ENCODE measurements at places on chromosomes 7 and 10.

DNA sequence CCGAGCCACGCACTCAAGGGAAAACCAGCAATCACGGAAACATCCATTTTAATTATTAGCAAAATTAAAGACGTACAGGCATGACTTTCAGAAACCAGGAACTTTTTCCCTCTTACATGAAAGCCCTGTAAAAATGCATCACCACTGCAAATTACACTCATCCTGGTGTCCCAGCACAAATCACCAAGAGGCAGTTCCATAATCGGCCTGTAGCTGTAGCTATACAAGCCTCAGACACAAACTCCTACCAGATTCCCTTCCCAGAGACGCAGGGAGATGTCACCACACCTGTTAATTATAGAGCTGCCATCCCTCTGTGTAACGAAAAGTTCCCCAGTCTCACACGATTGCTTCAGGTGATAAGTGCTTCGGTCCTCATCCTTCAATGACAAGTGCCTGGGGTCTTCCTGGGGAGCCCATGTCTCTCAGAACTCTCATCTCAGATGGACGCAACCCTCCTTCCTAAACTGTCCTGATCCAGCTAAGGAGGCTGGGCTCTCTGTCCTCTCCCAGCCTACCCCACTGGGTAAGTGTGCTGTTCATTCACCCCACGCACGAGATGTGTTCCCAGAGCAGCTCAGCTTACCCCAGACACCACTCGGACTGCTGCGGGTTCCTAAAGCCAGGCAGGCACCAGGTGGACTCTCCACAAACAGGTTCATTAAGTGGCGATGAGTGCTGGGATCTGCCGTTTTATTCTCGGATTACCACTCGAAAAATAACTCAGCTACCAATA lies 5.9 kb downstream of the FGFR2 start:
- no peak for DNase-seq

DNA sequence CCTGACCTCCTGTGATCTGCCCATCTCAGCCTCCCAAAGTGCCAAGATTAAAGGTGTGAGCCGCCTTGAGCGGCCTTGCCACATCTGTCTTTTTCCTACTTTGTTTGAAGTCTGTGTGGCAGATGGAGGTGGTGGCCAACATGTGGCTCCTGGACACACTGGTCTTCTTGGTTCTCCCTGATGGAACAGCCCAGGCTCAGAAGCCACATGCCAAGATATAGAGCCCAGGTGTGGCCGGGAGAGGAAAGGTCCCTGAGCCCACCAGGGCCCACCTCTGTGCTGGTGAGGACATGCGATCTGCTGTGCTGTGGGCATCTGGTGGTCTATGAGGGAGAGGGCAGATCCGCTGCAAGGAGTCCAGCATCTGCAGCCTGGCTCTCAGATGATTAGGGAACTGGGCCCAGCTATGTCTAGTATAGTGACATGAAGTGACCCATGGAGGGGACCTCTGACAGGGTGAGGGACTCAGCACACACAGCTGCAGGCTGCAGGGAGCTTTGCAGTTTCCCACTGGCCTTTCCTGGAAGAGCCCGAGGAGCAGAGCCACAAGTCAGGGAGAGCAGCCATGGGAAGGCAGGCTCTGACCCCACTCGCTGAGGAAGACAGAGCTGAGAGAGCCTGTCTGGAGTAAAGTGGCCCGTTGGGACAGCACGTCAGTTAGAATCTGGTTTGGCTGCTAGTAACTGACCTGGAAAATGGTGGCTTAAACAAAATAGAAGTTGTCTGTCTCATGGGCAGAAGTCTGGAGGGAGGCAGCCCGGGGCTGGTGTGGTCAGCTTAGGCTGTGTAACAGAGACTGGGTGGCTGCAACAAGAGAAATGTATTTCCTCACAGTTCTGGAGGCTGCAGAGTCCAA lies 25.9 kb downstream of the ADCY1 start:
- DNase-seq = no peak

- DNase-seq = no peak
Observed at GRCh38 chr10:125002423-125003145, 60.7 kb downstream of the ZRANB1 start.

DNA sequence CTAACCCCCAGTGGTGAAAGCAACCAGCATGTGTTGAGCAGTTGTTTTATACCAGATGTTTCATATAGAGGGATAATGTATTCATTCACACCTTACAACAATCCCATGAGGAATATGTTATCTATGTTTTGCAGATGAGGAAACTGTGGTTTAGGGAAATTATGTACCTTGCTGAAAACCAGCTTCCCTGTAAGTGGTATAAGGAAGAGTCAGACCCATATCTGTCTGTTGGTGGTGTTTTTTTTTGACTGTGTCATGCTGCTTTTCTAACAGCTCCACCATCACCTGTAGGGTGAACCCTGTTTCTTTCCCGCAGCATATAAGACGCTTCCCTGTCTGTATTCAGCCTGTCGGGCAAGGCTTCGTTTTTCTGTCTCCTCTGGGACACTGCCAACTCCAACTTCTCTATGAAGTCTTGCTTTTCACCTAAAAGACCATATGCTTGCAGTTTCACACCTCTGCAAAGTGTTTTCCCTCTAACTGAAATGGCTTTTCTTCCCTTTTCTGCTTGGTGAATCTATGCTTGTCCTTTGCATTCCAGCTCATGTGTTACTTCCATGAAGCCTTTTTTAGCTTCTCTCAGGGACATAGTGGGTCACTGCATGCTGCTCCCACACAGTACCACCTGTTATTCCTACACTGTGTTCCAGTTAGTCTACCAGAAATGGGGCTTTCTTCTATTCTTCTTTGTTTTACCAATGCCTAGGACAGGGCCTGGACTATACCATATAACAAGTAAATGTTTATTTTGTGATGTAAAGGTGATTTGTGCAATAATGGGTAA lies 92.8 kb downstream of the ST7 start:
- DNase-seq = no peak

GRCh38 chr7:75575488-75576121 lies 83.5 kb downstream of the SPDYE5 start:
- DNase-seq = no peak

GRCh38 chr10:127092916-127093315 lies 103.5 kb downstream of the INSYN2A start:
- no peak for DNase-seq

GRCh38 chr10:80356563-80356988 lies at the start of the genes DYDC1 and DYDC2:
TSS of gene DYDC1 (minus strand) at chr10:80356755. CDS start at chr10:80352601, 4,154 bp downstream.
TSS of gene DYDC2 (plus strand) at chr10:80356781. CDS start at chr10:80362444, 5,663 bp downstream.
- no peak for DNase-seq

DNA sequence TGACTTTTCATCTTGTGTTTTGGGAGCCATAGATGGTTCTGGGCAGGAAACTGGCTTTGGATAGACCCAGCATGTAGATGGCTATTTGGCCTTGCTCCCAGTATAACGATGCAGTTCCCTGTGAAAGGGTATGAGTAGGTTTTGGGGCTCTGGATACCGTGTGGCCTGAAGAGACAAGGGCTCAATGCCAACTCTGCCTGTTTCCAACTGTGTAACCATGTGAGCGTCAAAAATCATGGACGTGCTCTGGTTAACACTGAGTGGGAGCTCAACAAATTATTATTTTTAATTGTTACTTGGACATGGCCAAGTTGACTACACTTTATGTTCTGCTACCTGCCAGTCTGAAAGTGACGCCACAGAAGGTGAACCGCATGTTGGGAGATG lies 41.8 kb downstream of the EGFR start:
- DNase-seq = no peak

GRCh38 chr10:93715345-93715744 lies 13.0 kb upstream of the FRA10AC1 start:
- DNase-seq = no peak

- no peak for DNase-seq
Observed at GRCh38 chr7:50504646-50505546, 54.7 kb upstream of the FIGNL1 start.

DNA sequence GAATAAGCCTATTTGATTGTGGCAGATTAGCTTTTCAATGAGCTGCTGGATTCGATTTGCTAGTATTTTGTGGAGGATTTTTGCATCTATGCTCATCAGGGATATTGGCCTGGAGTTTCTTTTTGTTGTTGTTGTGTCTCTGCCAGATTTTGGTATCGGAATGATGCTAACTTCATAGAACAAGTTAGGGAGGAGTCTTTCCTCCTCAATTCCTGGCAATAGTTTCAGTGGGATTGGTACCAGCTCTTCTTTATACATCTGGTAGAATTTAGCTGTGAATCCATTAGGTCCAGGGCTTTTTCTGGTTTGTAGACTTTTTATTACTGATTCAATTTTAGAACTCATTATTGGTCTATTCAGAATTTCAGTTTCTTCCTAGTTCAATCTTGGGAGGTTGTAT lies 43.4 kb upstream of the KLF14 start:
- DNase-seq = no peak

DNA sequence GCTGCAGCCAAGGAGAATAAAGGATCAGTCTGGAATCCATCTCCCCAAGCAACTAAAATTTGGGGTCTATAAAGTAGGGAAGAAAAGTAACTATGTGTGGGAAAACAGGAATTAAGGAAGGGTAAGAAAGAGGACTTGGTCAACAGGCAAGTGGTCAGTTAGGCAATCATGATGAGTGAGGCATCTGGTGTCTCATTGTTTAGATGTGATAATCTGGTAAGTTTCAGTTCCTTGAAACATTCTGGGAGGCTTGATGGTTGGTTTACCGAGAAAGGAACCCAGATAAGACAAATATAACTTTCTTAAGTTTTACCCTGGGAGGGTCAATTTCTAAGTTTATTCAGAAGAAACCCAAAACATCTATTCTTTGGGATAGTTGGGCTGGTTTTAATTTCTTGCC lies 22.3 kb downstream of the HYAL4 start:
- no peak for DNase-seq

- DNase-seq = no peak
Observed at GRCh38 chr10:310371-310770, 175.1 kb downstream of the ZMYND11 start.

DNA sequence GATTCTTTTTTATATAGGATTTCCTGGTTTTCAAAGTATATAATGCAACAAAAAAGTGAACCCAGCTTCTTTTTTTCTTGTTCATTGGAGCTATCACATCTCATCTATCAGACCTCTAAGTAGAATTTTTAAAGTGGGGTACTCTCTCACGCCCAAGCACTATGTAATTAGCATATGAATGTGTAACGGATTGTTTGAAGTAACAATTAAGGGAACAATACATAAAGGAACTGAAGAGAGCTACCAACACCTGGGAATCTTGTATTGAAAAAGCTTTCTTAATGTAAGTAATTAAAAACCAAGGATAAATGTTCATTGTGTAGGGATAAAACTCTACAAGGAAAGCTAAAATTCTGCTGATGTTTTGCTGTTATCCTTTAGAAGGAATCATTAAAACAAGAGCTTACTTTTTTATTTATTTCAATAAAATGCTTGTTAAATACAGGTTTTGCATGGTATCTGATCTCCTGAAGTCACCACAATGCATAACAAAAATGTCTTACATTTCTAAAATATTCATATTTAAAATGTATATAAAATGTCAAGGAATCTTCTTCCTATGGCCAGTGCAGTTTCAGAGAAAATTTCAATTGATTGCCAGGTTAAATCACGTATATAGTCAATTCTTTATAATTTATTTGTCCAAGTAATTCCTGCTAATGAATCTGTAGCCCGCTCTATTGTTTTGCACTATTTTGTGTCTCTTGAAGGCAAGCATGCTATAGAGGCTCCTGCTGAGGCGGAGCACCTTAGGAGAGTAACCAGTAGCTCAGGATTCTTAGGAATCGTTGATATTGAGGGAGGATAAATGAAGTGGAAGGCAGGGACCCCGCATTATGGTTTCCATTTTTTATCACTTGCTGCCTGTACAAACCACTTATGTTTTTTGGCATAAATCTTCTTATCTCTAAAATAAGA lies 51.6 kb downstream of the PTPRZ1 start:
- no peak for DNase-seq

GRCh38 chr7:119918185-119918584 lies 354.8 kb upstream of the KCND2 start:
- DNase-seq = no peak

- no peak for DNase-seq
Observed at GRCh38 chr7:19128856-19129255, 11.4 kb upstream of the TWIST1 start.

DNA sequence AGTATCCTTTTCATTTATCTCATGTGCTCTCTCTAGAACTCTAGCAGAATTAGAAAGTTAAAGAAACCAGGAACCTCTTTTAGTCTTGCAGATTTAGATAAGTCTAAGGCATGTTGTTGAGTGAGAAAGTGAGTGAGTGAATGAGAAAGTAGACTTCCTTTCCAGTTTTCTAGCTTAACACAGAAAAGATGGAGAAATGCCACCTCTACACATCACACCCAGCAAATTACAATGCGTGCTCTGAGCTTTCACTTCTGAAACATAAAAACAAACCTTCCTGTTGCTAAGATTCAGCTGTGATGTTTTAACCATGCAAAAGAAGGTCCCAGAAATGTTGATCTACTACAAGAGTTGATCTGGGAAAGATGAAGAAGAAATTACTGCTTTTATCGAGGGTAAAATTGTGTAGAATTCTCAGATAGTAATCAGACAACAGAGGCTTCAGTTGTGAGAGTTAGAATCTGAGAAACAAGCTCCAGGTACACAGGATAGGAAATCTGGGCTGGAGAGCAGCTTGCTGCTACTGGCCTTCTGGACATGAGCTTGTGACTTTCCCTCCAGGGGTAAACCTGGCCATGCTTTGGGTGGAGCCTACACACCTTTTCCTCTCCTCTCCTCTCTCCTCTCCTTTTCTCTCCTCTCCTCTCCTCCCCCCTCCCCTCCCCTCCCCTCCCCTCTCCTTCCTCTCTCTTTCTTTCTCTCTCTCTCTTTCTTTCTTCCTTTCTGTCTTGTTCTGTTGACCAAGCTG lies 4.6 kb downstream of the CYP3A5 start:
- no peak for DNase-seq

- DNase-seq = no peak
Observed at GRCh38 chr10:52801947-52802346, 29.4 kb upstream of the MBL2 start.

GRCh38 chr10:123718544-123719060 lies 52.4 kb downstream of the GPR26 start:
- DNase-seq = no peak

DNA sequence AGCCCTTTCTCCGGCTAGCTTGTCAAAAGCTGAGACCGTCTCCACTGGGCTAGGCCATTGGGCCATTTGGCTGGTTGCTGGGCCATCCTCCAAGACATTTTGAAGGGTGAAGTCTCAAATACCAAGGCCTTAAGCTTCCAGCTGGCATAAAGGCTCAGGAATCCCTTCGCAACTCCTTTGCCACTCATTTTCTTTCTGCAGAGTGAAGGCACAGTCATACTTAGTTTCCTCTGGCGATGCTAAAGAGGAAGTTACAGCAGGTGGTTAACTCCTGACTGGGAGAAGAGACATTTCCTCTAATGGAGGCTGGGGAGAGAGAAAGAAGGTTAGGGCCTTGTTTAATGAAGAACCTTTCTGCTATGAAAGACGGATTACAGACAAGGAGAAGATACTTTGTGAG lies 4.8 kb upstream of the REPIN1 start:
- no peak for DNase-seq

GRCh38 chr7:43769791-43770465 lies 11.4 kb downstream of the BLVRA start:
- DNase-seq = no peak

GRCh38 chr7:36966636-36967035 lies 242.3 kb upstream of the AOAH start:
- no peak for DNase-seq

DNA sequence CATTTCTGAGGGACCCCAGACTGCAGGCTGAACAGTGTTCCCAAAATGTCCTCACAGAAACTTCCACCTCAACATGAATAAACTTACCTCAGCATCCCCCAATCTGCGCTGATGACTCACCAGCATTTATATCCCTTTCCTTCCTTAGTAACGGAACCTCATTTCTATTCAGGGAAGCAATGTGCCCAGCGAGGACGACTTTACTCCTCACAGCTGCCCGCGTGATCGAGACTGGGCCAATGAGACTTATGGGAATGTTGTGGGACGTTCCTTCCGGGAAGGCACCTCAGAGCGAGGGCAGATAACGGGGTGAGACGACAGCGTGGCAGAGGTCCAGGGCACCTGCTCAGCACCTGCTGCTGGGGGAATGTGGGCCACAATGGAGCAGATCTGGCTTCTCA lies 73.1 kb upstream of the CAMK2B start:
- DNase-seq = no peak
